Stimulated activated CD4-positive, alpha-beta T cell treated with anti-CD3 and anti-CD28 coated beads, TNF-alpha, amount 100 ng/mL, for 48 hours (primary cell): ENCODE measurements at places on chromosomes 1 and 21.

DNA sequence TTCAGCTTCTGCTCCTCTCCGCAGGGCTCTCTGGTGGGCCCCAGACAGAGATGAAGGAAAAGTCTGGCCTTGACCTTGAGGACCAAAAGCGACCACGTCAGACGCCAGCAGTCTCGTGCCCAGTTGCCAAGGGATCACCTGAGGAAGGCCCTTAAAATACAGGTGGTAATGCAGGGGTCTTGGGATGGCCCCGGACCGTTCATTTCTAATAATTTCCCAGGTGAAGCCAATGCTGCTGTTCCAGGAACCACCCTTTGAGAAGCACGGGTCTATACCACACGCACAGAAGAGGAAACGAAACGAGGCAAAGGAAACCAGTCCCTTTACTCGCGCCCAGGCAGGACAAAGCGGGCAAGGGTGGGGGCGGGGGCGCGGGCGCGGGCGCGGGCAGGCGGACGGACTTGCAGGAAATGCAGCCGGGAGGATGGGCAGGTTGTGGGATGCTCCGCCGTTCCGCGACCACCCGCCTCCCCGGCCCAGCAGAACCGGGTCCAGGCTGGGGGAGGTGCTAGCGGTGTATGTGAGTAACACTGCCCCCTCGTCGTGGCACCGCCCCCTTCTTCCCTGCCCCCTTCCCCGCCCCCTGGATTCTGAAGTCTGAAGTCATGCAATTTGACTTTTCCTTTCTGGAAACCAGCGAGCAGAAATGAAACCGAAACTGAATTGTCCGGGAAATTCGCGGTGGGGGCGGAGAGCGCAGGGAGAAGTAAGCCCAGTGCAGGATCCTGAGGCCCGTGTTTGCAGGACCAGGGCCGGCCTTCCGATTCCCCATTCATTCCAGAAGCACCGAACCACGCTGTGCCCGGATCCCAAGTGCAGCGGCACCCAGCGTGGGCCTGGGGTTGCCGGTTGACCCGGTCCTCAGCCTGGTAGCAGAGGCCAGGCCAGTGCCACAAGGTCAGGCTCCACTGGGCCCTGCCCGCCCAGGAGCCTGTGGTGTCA is 5.8 kb upstream of the MX1 start:
- DNase-seq, result peak; percentile 10

- no peak for DNase-seq
Observed at GRCh38 chr1:214003233-214003632, 15.5 kb downstream of the PROX1 start.

DNA sequence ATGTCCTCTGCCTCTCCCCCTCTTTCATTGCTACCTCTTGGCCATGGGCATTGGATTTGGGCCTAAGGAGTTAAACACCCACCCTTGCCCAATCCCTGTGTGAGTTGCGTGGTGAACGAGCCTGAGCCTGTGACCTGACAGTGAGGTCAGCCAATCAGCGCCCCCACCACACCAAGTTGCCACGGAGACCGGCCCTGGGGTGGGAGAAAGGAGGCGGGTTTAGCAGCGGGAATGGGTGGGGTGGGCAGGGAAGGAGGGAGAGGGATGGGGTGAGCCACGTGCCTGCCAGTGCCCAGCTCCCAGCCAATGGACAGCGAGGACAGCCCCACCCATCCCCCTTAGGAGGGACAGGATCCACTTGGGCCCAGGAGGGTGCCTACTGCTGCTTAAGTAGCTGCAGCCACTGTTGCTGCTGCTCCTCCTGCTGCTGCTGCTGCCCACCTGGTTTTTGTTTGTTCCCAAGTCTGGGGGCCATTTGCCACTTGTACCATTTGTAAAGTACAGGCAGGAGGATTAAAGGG is 9.5 kb downstream of the ZBTB7B start:
- no peak for DNase-seq

- no peak for DNase-seq
Observed at GRCh38 chr1:76854255-76854654, 13.0 kb upstream of the ST6GALNAC5 start.

- DNase-seq, result no peak
Observed at GRCh38 chr1:219555806-219556205, 57.1 kb downstream of the ZC3H11B start.

- no peak for DNase-seq
Observed at GRCh38 chr1:151526735-151527525, 13.2 kb upstream of the TUFT1 start.

DNA sequence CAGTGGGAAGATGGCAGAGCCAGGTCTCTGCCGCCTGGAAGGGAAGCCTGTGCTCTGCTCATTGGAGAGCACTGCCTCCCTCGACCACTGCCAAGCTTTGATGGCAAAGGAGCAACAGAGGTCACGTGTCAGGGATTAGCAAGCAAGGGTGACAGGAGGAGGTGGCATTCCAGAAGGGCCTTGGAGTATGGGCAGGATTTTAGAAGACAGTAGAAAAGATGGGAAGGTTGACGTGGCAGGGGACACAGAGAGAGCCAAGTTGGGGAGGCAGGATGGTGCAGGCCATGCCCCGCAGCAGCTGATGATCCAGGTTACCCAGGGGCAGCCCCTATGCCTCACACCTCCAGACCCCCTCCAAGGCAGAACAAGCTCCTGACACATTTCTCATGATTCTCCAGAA is 21.9 kb upstream of the LBR start:
- no peak for DNase-seq

DNA sequence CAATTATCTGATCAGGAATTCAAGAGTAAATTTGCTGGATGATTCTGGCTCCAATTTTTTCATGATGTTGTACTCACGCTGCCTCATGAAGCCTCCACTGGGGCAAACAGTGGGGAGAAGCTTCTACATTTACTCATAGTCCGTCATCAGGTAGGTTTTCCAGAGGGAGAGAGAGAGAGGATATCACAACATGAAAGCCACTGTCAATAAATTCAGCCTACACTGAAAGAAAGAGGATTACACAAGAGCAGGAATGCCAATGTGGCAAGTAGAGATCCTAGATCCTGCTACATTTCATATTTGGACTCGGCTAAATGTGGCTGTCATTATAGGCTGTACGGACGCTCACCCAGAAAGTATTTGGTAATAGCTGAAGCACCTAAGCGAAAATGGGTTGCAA is 819.9 kb downstream of the BRINP3 start:
- no peak for DNase-seq

GRCh38 chr1:186327331-186327730 is 47.7 kb downstream of the TPR start:
- DNase-seq, result no peak

GRCh38 chr21:31665397-31665796 is 5.9 kb downstream of the SOD1 start:
- DNase-seq, result no peak

GRCh38 chr1:183027031-183027430 is 3.8 kb downstream of the LAMC1 start:
- DNase-seq, result no peak

DNA sequence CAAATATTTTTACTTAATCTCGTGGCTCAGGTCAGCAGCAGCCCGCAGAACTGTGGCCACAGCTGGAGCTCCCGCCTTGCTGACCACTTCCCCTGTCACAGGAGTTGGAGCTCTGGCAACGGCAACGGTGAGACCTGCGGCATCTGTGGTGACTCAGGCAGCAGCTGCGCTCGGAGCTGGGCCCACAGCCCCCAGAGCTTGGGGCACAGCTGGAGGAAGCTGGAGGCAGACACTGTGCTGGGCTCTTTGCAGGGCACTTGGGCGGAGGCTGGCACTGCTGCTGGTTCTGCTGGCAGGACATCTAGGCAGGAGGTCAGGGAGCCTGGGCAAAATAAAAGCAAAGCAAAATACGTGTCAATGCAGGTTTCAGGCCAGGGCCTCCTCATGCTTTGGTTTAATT is at the start of gene LCE3A:
Gene LCE3A (minus strand): TSS at position 301 of the 400 bp plus-strand sequence. CDS start 0 bp downstream, at position 301.
- DNase-seq, result no peak

DNA sequence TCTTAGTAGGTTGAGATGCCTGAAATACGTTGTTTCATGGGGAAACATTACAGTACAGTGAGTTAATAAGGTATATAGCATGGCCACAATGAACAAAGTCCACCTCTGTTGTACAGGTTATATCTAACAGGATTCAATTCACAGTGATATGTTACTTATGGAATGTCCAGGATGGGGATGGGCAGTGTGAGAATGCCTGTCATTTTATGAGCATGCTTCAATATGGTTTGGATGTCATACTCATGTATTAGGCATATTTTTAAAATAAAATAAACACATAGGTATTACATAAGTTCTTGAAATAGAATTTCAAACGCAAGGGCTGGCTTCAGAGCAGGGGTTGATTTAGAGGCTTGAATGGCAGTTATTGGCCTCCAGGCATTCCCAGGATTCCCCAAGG is 6.1 kb upstream of the PHLDA3 start:
- no peak for DNase-seq

DNA sequence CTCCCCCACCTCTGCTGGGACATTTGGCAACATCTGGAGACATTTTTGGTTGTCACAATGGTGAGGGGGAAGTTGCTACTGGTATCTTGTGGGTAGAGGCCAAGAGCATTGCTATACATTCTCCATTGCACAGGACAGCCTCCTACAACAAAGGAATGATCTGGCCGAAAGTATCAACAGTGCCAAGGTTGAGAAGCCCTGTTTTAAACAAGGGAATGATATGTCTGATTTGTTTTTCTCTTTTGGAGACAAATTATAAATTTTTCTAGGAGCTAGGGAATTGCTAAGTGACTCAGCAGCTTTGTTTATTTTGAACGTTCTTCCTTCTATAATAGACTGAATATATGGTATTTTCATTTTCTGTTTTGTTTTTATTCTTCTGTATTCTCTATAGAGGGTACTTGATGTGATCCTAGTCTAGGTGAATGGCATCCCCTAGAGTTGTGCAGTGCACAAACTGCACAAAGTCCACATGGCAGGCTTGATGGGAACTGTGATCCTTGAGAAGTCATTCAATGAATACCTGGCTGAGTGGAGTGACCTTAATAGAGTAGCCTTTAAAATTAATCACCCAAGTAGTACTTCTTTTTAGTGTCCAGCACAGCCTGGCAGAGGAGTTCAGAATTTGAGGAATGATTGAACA is 288.6 kb upstream of the USP24 start:
- DNase-seq, result no peak

DNA sequence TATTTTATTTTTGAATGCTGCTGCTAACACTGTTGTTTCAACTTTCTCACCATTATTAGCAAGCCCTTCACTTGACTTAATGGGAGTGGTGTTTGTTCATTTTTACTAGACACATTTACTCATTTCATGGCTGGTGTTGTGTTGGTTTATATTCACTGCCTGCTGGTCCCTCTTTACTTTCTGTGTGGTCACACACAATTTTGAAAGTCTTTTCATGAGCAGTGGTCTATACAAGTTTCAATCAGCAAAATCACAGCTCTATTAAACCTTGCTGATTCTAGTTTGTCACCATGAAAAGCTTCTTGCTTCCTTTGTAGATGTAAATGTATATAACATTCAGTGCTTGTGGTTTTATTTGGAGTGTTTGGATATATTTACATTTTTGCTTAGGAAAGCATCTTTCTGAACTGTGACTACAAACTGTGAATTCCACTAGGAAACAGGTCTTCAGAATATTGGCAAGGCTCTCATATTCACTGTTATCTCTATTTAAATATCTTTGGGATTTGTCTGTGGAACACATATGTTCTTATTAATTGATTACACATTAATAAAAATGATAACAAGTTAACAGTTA is 22.8 kb downstream of the ATP6V1G3 start:
- DNase-seq, result no peak

GRCh38 chr1:112257043-112257835 is 138.8 kb upstream of the CTTNBP2NL start:
- DNase-seq, result no peak

DNA sequence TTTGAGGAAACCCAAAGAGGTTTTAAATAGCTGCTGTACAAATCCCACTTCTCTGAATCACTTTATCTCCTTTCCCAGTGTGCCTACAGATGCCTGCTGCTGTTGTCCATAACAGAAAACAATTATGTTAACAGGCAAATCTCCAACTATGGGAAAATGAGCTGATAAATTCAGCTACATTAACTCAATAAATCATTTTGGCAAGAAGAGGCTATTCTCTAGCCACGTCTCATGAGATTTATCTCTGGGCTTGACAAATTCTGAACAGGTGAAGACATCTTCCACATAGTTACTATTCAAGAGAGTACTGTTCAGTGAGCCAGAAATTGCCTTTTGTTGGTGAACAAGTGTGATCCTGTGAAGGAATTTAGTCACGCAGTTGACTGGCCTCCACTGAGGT is 327.1 kb upstream of the FMN2 start:
- no peak for DNase-seq

DNA sequence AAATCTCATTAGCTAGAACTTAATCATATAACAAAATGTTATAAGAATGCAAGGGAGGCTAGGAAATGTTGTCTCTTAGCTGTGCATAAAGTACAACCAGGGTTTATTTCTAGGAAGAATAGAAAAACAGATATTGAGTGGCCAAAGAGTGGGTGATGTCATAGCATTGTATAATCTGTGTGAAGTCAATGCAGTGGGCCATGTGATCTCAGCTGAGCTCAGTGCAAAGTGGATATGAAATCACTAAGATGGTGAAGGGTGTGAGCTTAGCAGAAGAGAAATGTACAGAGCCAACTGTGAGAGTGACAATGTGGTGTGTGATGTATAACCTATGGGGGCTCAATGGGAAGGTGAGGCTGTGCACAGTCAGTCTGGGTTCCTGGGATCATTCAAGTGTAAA is 29.7 kb upstream of the DUSP23 start:
- DNase-seq, result no peak

GRCh38 chr1:41444246-41444645 is 40.2 kb downstream of the EDN2 start:
- no peak for DNase-seq

GRCh38 chr1:4027008-4027407 is 126.9 kb upstream of the C1orf174 start:
- no peak for DNase-seq

- no peak for DNase-seq
Observed at GRCh38 chr1:67298762-67299161, 8.9 kb upstream of the IL12RB2 start.

GRCh38 chr1:153613406-153613805 is 469 bp upstream of the S100A16 start:
- DNase-seq, result no peak

GRCh38 chr1:94527447-94528031 is 14.0 kb downstream of the F3 start:
- DNase-seq, result no peak

- no peak for DNase-seq
Observed at GRCh38 chr1:206472024-206472423, 1.7 kb downstream of the IKBKE start.

DNA sequence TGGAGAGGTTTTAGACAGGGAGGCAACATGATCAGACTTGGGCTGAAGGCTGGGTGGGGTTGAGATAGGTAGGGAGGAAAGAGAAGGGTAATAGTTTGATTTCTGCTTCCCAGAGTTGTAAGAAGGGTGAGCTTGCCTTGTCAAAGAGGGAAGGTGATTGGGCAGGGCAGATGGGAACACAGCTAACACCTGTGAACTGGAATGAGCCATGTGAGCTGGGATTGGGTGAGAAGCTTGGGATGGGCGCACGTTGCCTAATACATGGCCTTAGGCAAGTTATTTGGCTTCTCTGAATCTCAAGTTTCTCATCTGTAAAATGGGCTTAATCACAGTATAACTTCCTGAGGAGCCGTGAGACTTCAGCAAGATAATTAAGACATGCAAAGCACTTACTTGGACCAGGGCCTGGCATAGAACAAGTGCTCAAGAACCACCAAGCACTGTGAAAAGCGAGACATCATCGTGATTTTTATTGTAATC is 33.8 kb upstream of the ID3 start:
- DNase-seq, result no peak
